ENCODE measurements at places on chromosomes 4 and X.
A peak's percentile ranks its signal among the peaks of the same experiment; 100 is the strongest.

DNA sequence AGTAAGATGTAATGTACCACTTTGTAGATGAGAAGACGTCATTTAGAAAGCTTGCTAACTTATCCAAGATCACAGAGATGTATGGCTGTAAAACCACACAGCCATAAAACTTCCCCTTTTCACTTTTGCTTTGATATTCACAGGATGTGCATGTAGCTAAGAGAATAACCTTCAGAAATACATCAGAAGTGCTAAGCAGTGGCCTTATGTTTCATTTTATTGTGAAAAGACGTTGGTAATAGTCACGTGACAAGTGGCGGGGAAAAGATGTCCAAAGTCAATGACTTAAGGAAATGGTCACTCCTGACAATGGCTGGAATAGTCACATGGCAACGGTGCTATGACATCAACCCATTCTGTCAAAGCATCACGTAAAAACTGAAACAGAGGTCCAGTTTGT is 12.9 kb upstream of the WDR17 start:
- no peak for DNase-seq

GRCh38 chr4:123235431-123235830 is 161.2 kb upstream of the SPRY1 start:
- DNase-seq = peak; percentile 15

- DNase-seq = no peak
Measured at GRCh38 chrX:95893636-95894035, 791.0 kb upstream of the DIAPH2 start.

DNA sequence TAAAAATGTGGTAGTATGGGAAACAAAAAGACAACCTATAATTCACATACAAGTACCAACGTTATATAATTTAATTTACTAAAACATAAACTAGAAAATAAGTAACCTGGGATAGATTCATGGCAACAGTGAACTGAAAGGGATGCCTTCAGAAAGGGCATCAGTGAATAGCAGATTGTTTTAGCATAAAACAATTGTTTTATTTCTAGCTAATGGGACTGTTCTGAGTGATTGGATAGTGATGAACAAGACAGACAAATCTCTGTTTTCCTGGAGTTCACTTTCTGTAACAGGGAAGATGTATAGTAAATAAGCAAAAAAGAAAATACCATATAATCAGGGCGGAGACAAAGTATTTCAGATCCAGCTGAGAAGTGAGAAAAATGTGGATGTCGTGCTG is 379.1 kb upstream of the SPOCK3 start:
- no peak for DNase-seq

DNA sequence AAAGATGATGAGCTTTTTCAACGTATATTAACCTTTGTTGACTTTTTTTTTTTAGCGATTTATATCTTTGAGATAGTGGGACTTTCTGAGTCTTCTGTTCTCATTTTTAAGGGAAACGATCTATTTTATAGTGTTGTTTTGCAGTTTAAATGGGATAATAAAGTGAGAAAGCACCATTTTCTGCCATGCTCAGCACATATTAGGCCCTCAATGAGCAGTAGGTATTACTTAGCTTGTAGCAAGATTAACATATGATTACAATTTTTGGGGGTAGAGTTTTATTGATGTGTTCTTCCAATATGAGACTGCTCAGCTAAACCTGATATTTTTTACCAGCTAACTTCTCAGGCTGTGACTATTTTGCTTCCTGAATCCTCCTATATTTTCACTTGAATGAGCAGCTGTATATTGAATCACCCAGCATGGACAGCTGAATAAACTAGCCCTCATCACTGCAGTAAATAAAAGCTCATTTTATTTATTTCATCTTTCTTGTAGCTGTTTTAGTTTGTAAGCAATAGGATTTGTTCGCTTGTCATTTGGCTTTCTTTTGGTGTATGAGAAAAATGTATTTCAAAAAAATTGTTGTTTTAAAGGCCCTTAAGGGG is 43.7 kb downstream of the UGT8 start:
- DNase-seq = no peak

DNA sequence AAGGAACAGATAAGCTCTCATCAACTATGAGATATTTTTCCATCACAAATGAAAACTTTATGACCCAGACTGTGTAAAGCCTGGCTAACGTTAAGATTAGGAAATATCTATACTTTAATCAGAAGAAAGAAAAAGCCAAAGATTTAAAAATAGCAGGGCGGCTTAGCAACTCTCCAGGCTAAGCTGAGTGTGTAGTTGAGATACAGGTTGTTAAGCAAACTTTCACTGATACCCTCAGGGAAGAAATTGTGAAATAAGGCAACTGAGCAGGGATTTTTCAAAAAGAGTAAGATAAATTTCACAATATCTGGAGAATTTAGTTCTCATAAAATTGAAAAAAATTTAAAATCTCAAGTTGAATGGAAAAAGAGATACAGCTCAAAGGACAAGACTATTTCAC is 382.0 kb downstream of the RAPGEF2 start:
- DNase-seq = no peak

- DNase-seq = peak; percentile 71
Measured at GRCh38 chr4:71009890-71010588, 16.6 kb downstream of the DCK start.

GRCh38 chr4:62320612-62321011 is 1120.5 kb downstream of the ADGRL3 start:
- no peak for DNase-seq

DNA sequence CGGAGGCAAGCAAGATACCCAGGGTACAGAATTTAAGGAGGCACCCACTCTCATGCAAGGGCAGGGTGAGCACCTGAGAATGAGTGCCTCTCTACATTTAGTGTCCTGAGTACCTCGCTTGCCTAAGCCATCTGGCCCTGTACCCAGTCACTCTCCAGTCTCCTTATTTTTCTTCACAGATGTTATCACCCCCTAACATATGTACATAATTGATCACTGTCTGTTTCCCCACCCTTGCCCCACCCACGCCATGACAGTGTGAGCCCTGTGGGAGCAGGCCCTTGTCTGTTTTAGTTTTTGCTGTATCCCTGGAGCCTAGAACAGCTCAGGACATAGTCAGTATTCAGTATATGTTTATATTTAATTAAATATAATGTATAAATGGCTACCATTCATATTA is 113.6 kb downstream of the SPRY1 start:
- no peak for DNase-seq

- no peak for DNase-seq
Measured at GRCh38 chr4:85790582-85790981, 315.6 kb downstream of the ARHGAP24 start.

DNA sequence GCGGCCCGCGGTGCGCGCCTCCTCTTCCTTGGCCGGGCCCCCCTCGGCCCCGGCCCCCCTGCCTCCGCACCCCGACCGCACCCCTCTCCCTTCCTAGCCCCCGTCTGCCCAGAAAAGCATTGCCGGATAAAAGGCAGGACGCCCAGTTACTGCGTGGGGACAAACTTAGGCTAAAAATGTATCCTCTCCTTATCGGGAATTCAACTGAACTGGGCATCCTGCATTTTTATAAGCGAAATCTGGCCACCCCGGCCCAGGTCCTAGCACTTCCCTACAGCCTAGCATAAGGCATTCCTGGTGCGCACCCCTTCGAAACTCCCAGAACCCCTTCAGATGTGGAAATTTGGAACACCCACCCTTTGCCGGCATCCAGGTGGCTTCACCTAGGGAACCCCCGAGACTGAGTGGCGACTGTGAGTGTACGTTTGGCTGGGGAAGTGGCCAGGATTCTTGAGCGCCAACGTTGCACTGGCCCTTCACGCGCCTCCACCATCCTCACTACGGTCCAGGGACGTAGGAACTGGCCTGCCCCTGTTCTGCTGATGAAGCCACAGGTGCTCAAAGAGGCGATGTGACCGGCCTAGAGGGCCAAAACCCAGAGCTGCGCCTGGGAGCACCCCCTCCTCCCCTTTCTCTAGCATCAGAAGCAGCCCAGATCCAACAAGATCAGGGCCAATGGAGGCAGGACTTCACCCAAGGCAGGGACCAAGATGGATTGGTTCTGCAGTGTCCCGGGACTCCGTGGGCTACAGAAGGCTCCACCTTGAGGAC is 5.7 kb upstream of the RNF4 start:
- DNase-seq = no peak

GRCh38 chrX:928606-929005 is 283.8 kb downstream of the CRLF2 start:
- no peak for DNase-seq

DNA sequence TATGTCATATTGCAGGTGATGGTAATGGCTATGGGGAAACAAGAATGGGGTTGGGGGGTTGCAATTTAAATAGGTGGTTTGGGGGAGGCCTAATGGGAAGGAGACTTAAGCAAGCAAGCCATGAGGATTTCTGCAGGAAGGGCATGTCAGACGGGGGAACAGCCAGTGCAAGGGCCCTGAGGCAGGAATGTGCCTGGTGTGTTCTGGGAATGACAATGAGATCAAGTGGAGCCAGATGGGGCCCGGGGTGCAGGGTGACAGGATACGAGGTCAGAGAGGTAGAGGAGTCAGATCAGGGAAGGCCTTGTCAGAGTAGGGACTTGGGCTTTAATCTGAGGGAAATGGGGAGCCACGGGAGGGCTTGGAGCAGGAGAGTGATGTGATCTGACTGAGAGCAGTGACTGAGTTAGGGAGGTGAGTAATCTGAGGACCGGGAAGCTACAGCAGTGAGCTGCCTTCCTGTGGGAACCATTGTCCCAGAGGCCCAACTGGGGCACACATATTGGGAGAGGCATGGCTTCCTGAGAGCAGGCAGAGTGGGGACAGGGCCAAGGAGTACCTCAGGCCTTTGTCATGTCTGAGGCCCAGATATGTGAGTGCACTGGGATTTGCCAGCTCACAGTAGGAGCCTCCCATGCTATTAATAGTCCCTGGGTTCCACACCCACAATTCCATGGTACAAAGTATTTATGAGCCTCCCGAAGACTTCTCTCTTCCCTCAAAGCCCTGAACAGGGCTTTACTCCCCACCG is 139.8 kb downstream of the BCOR start:
- no peak for DNase-seq

DNA sequence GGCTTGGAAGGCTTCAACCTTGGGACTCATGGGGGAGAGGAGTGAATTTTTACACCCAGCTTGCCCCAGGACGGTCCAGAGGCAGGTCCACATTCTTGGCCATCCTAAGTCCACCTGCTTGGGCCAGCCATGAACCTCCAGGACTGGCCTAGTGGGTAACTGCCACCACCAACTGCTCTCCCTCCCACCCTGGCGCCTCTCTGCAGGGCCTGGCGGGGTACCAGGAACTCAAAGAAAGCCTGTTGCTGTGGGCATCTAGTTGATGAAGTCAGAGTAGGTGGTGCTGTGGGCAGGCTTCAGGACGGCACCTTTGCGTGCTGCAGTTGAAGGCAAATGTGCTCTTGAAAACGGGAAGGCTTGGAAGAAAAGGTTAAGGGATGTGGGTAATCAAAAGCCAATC is 12.0 kb downstream of the BCOR start:
- no peak for DNase-seq
